ENCODE measurements at places on chromosomes 7 and 10. TPM values are rescaled to one million over a fixed set of nuclear protein-coding genes. Genes with fewer than 3 reads are reported as not detected.

Gene AVL9
- 17.1 TPM for total RNA-seq

Gene ZNF365
- total RNA-seq, result 0.36 TPM

Gene SPDYE11
- not detected for total RNA-seq

Gene TUBB8
- total RNA-seq, result not detected

Gene TTYH3
- total RNA-seq, result 48.1 TPM

Gene KIAA1549
- total RNA-seq, result 1.3 TPM

Gene STRIP2
- total RNA-seq, result 4.2 TPM

Gene MGAM2
- not detected for total RNA-seq
